ENCODE measurements at places on chromosomes 7 and 10. TPM values are rescaled to one million over a fixed set of nuclear protein-coding genes. Genes with fewer than 3 reads are reported as not detected.
A peak's percentile ranks its signal among the peaks of the same experiment; 100 is the strongest.

DNA sequence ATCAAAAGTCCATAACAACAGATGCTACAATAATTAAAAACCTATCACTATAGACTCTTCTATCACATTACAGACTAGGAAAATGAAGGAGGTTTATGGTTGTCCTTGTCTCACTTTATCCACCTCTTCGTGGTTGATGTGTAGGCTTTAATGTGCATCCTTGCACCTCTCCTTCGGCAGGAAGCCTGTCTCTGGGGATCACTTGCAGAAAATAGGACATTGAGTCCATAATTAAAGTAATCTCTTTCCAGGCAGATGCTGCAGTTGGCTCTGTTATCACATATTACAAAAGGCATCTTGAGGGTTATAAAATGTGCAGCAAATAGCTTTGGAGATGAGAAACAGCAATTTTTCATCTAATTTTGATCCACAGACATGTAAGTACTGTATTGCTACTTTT is 168.4 kb downstream of the RELN start:
- no peaks in the 10 kb centered on the region for H3K27me3 ChIP-seq
- DNase-seq = no peak
- H3K27ac ChIP-seq = no peak overlapping the region
- no peaks in the 10 kb centered on the region for H3K36me3 ChIP-seq

Gene FAM131B
- 28.8 TPM for total RNA-seq

- H3K27me3 ChIP-seq = no peaks in the 10 kb centered on the region
- no peak overlapping the region for H3K4me3 ChIP-seq
- H3K36me3 ChIP-seq = peaks cover 7% of the 10 kb centered on the region
- H3K27ac ChIP-seq = peak overlapping the region; percentile 55
- DNase-seq = no peak
- H3K4me1 ChIP-seq = peaks cover 13% of the 10 kb centered on the region
Measured at GRCh38 chr7:20064974-20065862, 152.0 kb downstream of the MACC1 start.

- no peaks in the 10 kb centered on the region for H3K27me3 ChIP-seq
- H3K4me1 ChIP-seq = no peaks in the 10 kb centered on the region
- no peak overlapping the region for H3K4me3 ChIP-seq
- H3K27ac ChIP-seq = no peak overlapping the region
- H3K36me3 ChIP-seq = no peaks in the 10 kb centered on the region
Measured at GRCh38 chr7:51629206-51629605, 312.6 kb upstream of the COBL start.

GRCh38 chr7:37015353-37016034 is 291.2 kb upstream of the AOAH start:
- H3K4me1 ChIP-seq = 0 out of 2 replicates have a peak, but pooled peaks cover 4% of the 10 kb centered on the region
- no peak for DNase-seq
- no peak overlapping the region for H3K27ac ChIP-seq
- H3K27me3 ChIP-seq = no peaks in the 10 kb centered on the region
- H3K4me3 ChIP-seq = no peak overlapping the region

Gene C10orf71
- not detected for total RNA-seq

GRCh38 chr10:70175516-70175915 is 5.2 kb upstream of the SAR1A start:
- H3K27me3 ChIP-seq = no peaks in the 10 kb centered on the region
- H3K27ac ChIP-seq = no peak overlapping the region
- no peak for DNase-seq
- no peaks in the 10 kb centered on the region for H3K4me1 ChIP-seq
- no peak overlapping the region for H3K4me3 ChIP-seq

Gene CPA4
- total RNA-seq = not detected

DNA sequence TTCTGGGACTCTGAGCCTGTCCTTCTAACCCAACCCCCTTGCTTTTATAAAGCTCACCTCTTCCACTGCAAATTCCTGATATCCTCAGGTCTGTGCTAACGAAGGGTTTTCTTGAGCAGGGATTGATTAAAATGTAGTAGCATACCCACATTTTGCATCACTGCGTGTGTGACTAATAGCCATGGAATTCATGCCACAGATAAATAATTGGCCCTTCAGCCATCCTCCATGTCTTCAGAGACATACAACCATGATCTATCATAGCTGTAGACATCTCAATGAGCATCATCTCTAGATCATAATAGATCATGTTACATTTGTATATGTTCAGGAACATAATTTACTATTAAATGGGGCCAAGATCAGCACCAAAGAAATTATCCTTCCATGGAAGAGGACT is 990.3 kb downstream of the KCNMA1 start:
- no peak overlapping the region for H3K27ac ChIP-seq
- H3K36me3 ChIP-seq = no peaks in the 10 kb centered on the region
- DNase-seq = no peak
- no peak overlapping the region for H3K4me3 ChIP-seq
- H3K27me3 ChIP-seq = no peaks in the 10 kb centered on the region

DNA sequence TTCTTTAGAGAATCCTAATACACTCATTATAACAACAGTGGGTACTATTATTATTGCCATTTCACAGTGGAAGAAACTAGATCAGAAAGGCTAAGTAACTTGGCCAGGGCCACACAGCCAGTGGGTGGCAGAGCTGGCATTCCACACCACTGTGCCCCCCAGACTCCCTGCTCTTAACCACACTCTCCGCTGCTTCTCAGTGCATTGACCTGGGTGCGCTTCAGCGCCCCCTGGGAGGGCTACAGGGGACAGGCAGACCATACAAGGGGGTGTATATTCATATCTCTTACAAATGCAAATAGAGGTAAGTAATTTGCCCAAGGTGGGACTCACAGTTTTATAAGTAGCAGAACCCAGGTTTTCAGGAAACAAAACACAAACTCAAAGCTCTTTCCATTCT is 77.0 kb upstream of the NMT2 start:
- H3K27me3 ChIP-seq = no peaks in the 10 kb centered on the region
- H3K36me3 ChIP-seq = no peaks in the 10 kb centered on the region
- no peak overlapping the region for H3K27ac ChIP-seq
- H3K4me3 ChIP-seq = no peak overlapping the region
- peak; percentile 55 for DNase-seq

Gene GIMAP5
- total RNA-seq = not detected

DNA sequence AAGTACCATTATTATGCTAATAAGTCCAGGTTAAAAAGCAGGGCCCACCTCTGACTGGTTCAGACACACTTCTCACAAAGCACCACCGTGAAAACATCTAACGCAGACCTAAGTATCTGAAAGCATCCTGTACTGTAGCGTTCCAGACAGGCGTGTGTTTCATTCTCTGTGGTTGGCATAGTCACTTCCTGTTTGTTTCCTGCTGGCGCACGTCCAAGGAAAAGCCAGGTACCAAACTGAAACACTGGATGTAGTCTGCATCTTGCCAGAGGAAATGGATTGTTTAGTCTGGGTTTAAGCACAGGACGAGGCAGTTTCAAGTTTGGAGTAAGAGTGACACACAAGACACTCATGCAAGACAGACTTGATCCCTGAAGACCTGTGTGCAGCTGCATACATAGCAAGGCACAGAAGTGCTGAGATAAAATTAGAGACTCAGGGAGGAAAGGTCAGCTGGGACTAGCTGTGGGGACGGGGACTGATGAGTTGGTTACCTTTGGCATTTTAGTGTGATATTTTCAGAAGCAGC is 23.3 kb downstream of the BPGM start:
- H3K27ac ChIP-seq = no peak overlapping the region
- no peaks in the 10 kb centered on the region for H3K36me3 ChIP-seq
- H3K27me3 ChIP-seq = no peaks in the 10 kb centered on the region
- H3K4me1 ChIP-seq = peaks cover 12% of the 10 kb centered on the region

- H3K36me3 ChIP-seq = no peaks in the 10 kb centered on the region
- DNase-seq = no peak
- H3K4me1 ChIP-seq = peaks cover 11% of the 10 kb centered on the region
- H3K27me3 ChIP-seq = no peaks in the 10 kb centered on the region
- no peak overlapping the region for H3K4me3 ChIP-seq
- H3K27ac ChIP-seq = no peak overlapping the region
Measured at GRCh38 chr7:81415181-81415580, 354.7 kb downstream of the HGF start.

Gene FAM180A
- total RNA-seq = not detected

GRCh38 chr10:109474812-109475211 is 448.5 kb downstream of the XPNPEP1 start:
- no peak overlapping the region for H3K27ac ChIP-seq
- H3K4me1 ChIP-seq = peaks cover 8% of the 10 kb centered on the region
- no peaks in the 10 kb centered on the region for H3K36me3 ChIP-seq
- no peak overlapping the region for H3K4me3 ChIP-seq

GRCh38 chr10:7986851-7987250 is 67.6 kb upstream of the GATA3 start:
- no peak for DNase-seq
- H3K36me3 ChIP-seq = no peaks in the 10 kb centered on the region
- no peak overlapping the region for H3K27ac ChIP-seq
- H3K4me3 ChIP-seq = no peak overlapping the region
- no peaks in the 10 kb centered on the region for H3K4me1 ChIP-seq
- no peaks in the 10 kb centered on the region for H3K27me3 ChIP-seq

GRCh38 chr7:84647797-84648757 is 453.5 kb upstream of the SEMA3A start:
- no peaks in the 10 kb centered on the region for H3K36me3 ChIP-seq
- no peak overlapping the region for H3K27ac ChIP-seq
- no peak overlapping the region for H3K4me3 ChIP-seq
- peaks cover 9% of the 10 kb centered on the region for H3K4me1 ChIP-seq
- H3K27me3 ChIP-seq = no peaks in the 10 kb centered on the region

GRCh38 chr10:45399113-45399512 is 25.1 kb downstream of the ALOX5 start:
- H3K27ac ChIP-seq = no peak overlapping the region
- no peak overlapping the region for H3K4me3 ChIP-seq
- no peak for DNase-seq
- H3K36me3 ChIP-seq = no peaks in the 10 kb centered on the region
- no peaks in the 10 kb centered on the region for H3K4me1 ChIP-seq
- H3K27me3 ChIP-seq = no peaks in the 10 kb centered on the region

GRCh38 chr7:26388256-26388655 is 96.6 kb downstream of the SNX10 start:
- no peak for DNase-seq
- H3K36me3 ChIP-seq = no peaks in the 10 kb centered on the region
- no peak overlapping the region for H3K4me3 ChIP-seq
- H3K4me1 ChIP-seq = no peaks in the 10 kb centered on the region
- no peaks in the 10 kb centered on the region for H3K27me3 ChIP-seq
- H3K27ac ChIP-seq = no peak overlapping the region
